HS-5 (cell line): ENCODE measurements at places on chromosomes 6 and 20.

DNA sequence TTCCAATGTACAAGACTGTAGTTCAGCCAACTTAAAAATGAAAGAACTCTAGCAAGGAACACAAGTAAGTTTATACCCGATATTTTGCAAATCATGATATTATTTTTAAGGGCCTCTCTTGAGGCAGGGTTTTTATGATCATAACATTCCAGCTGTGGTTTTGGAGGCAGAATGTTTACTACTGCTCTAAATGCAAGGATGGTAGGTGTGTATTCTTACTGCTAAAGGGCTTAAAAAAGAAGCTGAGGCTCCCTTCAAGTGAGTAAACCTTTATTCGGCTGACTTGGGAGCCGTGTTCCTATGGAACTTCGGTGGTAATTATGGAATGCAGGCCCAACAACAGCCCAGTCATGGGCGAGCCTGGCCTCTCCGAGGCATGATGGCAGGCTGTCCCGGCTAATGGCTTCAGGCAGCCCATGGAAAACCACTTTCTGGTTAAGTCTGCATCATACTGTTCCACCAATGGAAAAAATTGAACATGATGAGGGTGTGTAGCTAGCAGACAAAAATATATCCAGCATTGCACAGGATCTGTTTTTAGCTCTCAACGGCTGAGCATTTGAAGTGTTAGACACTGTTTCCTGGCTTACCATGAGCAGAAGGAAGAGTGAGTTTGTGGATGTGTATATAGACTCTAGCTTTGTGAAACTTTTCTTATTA lies 111.5 kb downstream of the TIAM2 start:
- DNase-seq, result no peak

GRCh38 chr20:35771689-35772562 lies at the start of gene PHF20:
Gene PHF20 (plus strand): TSS chr20:35772015. CDS start chr20:35801523, 29,508 bp downstream.
- DNase-seq, result peak; percentile 71

DNA sequence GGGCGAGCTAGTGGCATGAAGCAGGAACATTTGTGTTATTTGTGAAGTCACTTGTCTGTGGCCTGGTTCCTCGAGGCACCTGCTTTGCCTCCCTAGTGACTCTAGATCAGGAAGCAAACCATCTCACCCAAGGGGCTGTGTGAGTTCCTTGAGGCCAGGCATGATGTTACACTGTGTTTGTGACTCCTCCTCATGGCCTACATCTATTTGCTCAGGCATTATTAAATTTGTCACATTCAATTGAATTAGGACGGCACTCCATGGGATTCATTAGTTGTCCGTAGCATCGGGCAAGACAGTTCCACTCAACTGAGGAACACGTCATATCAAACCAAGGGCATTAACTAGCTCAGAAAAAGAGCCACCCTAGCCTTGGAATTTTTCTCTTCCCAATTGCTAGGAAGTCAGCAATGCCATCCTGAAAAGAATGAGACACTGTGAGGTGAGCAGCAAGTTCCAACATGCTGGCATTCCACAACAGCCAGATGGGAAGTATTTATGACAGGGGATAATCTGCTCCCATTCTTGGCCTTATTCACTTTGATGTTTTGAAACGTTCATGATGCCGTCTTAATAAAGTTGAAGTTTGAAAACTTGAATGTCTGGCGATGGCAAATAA lies 17.2 kb downstream of the TMEM200A start:
- no peak for DNase-seq

DNA sequence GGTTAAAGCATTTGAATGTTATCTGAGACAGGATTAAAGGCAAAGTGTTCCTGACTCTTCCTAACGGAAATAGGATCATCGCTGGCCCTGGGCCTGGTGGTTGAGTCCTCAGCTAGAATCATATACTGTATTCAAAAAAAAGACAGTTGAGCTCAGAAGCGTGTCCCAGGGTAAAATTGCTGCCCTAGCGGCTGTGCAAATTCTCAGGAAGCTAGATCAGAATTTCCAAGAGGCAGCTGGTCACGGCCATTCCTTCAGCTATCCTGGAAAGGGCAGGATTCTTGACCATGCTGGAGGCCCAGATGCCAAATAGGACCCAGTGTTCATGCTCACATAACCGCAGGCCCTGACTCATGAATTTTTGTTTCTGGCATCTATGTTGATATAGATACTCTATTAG lies 67.4 kb downstream of the STMND1 start:
- no peak for DNase-seq

- no peak for DNase-seq
Measured at GRCh38 chr6:44856479-44856878, 469.0 kb downstream of the CDC5L start.
